ENCODE measurements at places on chromosomes 6 and 20. TPM values are rescaled to one million over a fixed set of nuclear protein-coding genes. Genes with fewer than 3 reads are reported as not detected.

DNA sequence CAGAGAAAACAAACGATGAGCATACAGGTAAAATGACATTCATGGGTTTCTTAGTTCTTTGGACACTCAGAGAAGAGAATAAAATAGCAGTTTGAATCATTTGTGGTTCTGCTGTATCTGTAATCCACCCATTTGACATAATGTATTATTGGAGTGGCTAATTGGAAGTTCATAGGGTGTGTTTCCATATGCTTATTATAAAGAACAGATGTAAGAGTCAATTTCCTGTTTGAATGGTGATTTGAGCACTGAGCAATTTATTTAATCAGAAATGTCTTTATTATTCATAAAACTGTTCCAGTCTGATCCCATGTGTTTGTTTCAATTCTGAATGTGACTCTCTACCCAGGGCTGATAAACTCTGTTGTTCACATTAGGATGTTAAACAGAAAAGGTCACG is 939.1 kb downstream of the KIF16B start:
- DNase-seq: no peak

GRCh38 chr20:40683221-40683893 is 5.7 kb downstream of the MAFB start:
- no peak for DNase-seq

Gene SLC29A1
- 30.8 TPM for total RNA-seq

DNA sequence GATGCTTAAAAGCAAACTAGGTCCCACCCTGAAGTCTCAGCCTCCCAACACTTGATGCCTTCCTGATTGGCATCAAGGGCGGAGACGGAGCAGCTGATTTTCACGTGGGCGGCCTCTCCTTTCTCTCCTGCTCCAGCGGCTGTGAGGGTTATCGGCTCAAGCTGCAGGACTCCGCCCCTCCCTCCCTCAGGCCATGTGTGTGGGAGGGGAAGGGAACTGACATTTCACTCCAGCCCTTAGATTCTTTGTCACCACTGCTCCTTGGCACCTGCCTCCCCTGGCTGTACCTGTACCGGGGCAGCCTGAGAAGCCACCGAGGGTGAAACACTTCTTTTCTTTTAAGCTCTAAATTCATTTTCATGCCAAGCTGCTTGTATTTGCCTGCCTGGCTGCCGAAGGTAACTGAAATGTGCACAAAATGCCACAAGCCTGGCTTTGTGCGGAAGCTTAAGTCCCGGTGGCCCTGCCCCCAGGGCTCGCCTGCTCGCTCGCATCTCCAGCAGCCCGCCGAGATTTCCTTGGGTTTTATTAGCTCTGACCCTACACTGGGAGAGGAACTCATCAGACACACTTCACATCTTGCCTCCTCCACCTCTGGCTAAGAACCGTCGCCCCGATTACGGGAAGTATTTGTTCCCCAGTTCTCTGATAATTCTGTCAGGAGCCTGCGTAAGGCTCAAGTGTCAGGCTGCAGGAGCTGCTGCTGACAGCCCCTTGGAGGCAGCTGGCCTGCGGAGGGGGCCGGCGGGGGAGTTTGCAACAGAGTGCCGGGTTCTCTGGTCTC is 9.6 kb upstream of the CPNE5 start:
- peak; percentile 45 for DNase-seq

DNA sequence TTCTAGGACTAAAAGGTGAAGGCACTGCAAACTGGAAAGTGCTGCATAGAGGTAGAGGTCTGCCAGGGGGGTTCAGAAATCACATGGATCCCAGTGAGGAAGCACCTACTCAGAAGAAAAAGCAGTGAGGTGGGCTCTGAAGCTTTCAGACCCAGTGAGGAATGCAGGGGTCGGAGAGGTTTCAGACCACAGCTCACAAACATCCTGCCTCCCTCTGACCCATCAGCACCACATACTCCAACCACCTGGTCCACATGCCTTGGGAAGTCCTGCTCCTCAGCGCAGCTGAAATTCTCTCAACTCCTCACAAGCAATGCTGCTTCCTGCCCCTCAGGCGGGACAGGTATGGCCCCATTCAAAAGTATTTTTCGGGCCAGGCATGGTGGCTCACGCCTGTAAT is 20.2 kb downstream of the MRPL14 start:
- DNase-seq: no peak

DNA sequence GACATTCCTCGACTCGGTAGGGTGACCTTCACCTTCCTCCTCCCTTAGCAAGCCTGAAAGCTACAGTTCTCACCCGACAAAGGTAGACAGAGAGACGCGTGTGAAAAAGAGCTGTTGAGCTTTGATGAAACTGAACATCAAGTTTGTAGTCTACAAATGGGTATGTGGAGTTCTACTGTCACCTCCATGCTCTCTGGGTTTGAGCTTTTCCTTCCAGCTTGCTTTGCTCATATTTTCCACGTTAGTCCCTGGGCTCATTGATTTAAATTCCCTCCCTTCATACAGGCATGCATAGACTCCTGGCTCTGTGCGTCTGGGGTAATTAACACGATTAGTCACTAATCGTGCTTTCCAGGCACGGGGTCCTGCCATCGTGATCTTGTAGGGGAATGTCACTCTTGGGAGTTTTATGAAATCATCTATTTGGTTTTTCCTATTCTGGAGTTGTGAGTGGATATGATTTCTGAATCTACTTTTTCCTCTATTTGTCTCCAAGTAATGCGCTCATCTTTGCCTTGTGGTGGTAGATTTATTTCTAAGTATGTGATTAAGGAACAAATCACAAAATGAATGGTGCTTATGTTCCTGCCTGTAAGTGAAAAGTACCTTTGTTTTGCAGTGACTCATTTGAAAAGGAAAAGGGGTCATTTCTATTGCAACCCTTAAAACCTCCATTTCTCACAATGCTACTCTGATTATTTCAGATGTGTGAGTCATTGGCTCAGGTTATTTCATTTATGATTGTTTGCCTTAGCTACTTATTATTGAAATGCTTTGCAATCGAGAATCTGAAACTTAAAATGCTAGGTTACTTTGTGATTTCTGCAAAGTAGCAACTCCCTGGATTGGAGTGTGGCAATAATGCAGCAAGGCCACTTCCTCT is 154.6 kb downstream of the ZDHHC14 start:
- peak; percentile 52 for DNase-seq

- DNase-seq: no peak
These were observed 41.5 kb upstream of the ECI2 start for GRCh38 chr6:4176907-4177306.

Gene EDN3
- not detected for total RNA-seq

DNA sequence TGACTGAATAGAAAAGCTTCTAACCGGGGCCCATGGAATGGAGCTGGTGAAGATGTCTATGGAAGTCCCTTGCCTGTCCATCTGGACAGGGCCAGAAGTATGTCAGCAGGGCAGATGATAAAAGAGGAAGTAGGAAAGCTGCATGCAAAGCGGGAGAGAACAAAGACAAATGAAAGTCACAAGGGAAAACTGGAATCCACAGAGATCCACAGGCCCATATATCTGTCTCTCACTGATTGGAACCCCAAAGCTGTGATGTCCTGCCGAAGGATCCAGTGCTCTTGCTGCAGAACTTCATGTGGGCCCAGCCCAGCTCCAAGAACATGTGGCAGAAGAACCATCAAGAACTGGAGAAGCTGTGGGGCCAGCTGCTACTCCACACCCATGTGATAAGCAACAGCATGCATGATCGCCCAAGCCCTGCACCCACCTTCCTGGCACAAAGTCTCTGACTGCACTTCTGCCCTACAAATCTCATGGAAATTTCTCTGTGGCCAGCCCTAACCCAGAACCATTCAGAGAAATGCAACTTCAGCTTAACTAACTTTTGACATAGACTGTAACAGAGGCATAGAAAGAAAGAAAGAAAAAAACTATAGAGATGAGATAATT is 716.0 kb downstream of the KIF16B start:
- DNase-seq: no peak

Gene MUC21
- total RNA-seq: not detected

DNA sequence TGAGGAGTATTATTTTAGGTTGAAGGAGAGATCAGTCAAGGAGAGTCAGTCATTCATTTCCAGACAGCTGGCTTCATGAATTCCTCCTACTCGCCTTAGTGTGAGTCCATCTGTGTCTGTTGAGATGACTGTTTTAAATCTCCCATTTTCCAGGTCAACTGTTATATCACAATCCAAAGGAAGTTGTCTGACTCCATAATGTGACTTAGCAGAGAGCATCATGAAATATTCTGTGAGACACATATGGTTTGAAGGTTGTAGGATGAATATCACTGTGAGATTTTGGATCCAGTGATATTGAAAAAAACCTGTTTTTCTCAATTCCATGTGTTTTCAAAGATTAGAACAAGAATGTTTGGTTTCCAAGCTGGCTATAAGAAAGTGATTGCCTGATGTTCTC is 530.2 kb upstream of the MAN1A1 start:
- no peak for DNase-seq

- DNase-seq: no peak
These were observed 166.8 kb upstream of the CARMIL1 start for GRCh38 chr6:25112322-25112773.

Gene HCRTR2
- total RNA-seq: not detected

Gene PREP
- 14.0 TPM for total RNA-seq

DNA sequence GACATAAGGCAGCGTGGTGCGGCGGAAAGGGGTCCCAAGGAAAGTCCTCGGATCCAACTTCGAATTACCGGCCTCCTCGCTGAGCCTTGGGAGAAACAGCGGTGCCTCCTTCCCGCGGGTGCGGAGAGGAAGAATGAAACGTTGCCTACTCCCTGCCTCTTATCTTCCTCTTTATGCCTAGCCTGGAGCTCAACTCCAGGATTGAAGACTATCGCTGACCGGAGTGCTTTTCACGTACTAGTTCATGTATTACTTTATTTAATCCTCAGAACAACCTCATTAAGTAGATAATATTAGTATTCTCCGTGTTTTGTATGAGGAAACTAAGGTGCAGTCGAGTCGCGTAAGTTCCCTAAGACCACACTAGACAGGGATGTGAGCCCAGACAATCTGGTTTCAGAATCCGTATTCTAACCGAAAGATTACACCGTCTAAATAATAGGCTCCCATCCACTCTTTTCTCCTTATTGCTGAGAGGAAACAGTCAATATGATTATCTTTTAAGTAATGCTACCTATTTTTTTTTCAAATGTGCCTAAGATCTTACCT is 793 bp upstream of the PDSS2 start:
- no peak for DNase-seq

Gene ULBP3
- total RNA-seq: 8.4 TPM

DNA sequence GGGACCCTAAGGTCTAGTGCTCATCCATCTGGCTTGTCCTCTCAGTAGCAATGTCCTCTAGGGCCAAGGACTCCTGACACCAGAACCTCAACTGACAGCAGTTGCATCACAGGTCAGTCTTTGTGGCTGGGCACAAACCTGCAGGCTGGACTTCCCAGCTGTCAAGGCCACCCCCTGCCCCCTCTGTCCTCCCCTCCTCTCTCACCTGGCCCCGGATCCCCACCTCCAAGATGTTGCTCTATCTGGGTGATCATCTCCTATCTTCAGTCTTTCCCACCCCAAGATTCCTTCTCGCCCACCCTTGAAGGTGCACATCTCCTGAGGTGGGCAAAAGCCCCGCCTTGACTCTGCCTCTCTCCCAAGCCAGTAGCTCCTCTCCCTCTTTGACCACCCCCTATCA is 131.8 kb upstream of the SRSF6 start:
- DNase-seq: no peak
